Hepatocyte (in vitro differentiated cells): ENCODE measurements at places on chromosomes 2 and 18. TPM values are rescaled to one million over a fixed set of nuclear protein-coding genes. Genes with fewer than 3 reads are reported as not detected.
A peak's percentile ranks its signal among the peaks of the same experiment; 100 is the strongest.

GRCh38 chr2:224904381-224904780 is 137.9 kb downstream of the DOCK10 start:
- peaks cover 1% of the 10 kb centered on the region for H3K4me1 ChIP-seq
- no peak overlapping the region for H3K27ac ChIP-seq
- H3K27me3 ChIP-seq: no peaks in the 10 kb centered on the region
- no peak for DNase-seq

The SPP2 gene
- 75.5 and 78.5 TPM in 2 replicates for total RNA-seq

GRCh38 chr18:78920456-78921138 is 59.0 kb upstream of the SALL3 start:
- no peak overlapping the region for H3K4me3 ChIP-seq
- DNase-seq: no peak
- no peaks in the 10 kb centered on the region for H3K36me3 ChIP-seq
- H3K4me1 ChIP-seq: no peaks in the 10 kb centered on the region
- H3K27me3 ChIP-seq: no peaks in the 10 kb centered on the region

The CNNM4 gene
- total RNA-seq: 10.8 and 11.0 TPM in 2 replicates

DNA sequence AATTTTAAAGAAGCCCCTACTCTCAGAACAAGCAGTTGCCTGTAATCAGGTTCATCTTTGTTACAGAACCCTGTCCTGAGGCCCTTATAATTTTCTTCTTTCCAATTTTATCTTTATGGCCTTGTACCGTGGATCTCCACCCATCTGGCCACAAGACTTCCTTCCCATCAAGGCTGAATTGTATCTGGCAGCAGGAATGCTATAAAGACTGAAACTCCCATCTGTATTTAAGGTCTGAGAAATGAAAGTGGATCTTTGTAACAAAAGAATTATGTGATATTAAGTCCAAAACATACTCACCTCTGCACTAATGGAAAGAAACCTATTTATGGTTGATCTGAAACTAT is 91.8 kb downstream of the METTL8 start:
- DNase-seq: no peak
- H3K4me1 ChIP-seq: no peaks in the 10 kb centered on the region
- no peak overlapping the region for H3K27ac ChIP-seq
- H3K27me3 ChIP-seq: no peaks in the 10 kb centered on the region
- no peak overlapping the region for H3K4me3 ChIP-seq

DNA sequence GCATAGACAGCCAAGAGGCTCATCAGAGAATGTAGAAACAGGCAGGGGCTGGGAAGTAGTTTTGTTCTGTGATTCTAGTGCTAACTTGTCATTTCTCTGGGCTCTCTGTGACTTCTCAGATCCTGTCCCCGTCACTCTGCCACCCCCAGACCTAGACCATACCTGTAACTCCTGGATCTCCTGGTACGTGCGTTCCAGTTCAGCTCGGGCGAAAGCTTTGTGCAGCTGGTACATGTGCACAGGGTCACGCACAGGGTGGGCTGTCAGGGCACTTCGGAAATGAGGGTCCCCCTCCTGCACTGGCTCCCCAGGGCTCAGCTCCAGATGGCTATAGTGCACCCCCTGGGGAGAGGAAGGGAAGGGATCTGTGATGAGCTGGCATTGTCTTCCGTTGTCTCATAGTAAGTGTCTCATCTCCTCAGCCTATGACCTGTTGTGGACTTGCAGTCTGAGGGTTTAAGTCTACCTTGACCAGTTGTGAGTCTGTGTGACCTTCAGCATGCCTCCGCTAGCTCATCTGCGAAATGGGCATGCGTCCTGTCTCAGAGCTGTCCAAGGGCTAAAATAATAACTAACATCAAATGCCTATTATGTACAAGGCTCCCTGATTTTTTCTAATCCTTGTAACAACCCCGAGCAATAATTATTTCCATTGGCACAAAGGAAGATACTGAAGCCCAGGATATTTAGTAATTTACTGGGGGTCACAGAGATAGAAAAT is 2.7 kb downstream of the CHPF start:
- H3K4me3 ChIP-seq: no peak overlapping the region
- no peaks in the 10 kb centered on the region for H3K36me3 ChIP-seq
- H3K27ac ChIP-seq: no peak overlapping the region
- no peak for DNase-seq
- H3K4me1 ChIP-seq: peaks cover 24% of the 10 kb centered on the region
- H3K27me3 ChIP-seq: no peaks in the 10 kb centered on the region

- no peaks in the 10 kb centered on the region for H3K36me3 ChIP-seq
- no peak overlapping the region for H3K27ac ChIP-seq
- H3K27me3 ChIP-seq: no peaks in the 10 kb centered on the region
- no peak overlapping the region for H3K4me3 ChIP-seq
Measured at GRCh38 chr2:151071906-151072305, 189.8 kb downstream of the RBM43 start.

DNA sequence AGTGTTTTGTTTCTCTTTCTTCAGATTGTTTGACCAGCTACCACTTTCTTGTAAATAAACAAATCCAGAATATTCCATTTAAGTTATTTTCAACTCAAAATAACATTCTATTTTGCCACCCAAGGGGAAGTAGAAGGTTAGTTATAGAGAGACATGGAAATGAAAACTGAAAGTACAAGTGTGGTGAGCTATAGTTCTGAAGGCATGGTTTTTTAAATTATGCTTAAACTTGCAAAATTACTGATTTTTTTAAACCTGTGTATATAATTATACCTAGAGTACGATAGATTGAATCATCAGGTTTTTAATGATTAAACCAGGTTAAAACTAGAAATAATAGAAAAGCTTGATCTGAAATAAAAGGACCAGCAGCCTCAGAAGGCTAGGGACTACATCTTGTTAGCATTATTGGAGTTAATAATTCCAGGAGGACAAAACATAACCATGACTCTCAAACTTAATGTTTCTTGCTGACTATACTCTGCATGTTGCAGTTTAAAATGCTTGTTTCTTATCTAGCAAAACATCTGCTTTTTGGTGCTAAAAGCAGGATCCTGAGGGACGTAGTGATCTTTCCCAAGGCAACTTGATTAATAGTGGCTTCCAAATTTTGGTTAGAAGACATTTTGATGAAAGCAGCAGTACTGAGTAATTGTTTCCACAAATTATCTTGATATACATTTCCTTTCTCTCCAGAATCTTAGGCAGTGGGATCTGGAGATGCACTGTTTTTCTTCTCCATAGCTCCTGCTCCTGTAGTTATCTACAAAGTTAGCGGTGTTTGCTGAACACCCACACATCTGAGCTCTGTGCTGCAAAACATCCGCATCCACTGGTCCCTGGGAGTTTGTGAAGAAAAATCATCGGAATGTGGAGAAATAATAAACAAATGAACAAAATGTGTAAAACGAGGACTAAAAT is 327.2 kb upstream of the PKDCC start:
- H3K27ac ChIP-seq: no peak overlapping the region
- H3K36me3 ChIP-seq: no peaks in the 10 kb centered on the region

DNA sequence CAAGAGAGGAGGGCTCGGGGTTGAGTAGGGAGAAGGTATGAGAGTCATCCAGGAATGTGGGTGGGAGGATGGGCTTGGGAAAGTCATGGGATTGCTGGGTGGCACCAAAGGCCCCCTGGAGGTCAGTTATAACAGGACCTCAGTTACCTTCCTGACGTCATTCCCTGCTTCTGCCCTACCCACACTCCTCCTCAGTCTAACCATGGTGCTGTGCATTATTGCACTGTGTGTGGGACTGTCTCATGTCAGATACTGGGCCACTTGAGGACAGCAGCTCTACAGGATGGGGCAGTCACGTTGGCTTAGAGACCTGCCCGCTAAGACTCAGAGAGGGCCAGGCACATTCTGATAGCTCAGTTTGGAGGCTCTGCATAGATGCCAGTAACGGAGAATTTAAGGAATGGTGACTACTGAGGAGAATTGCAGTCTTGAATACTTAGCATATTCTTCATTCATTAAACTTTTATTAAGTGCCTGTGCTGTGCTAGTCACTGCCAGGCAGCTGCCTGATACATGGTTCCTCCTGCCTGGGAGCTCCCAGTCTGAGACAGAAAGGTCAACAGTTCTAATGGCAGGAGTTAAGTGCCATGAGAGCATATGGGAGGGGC is 90.5 kb downstream of the LAMA3 start:
- H3K36me3 ChIP-seq: no peaks in the 10 kb centered on the region
- no peaks in the 10 kb centered on the region for H3K27me3 ChIP-seq
- DNase-seq: peak; percentile 32
- H3K4me1 ChIP-seq: no peaks in the 10 kb centered on the region
- no peak overlapping the region for H3K27ac ChIP-seq

The IL1R1 gene
- total RNA-seq: 66.8 and 72.8 TPM in 2 replicates

DNA sequence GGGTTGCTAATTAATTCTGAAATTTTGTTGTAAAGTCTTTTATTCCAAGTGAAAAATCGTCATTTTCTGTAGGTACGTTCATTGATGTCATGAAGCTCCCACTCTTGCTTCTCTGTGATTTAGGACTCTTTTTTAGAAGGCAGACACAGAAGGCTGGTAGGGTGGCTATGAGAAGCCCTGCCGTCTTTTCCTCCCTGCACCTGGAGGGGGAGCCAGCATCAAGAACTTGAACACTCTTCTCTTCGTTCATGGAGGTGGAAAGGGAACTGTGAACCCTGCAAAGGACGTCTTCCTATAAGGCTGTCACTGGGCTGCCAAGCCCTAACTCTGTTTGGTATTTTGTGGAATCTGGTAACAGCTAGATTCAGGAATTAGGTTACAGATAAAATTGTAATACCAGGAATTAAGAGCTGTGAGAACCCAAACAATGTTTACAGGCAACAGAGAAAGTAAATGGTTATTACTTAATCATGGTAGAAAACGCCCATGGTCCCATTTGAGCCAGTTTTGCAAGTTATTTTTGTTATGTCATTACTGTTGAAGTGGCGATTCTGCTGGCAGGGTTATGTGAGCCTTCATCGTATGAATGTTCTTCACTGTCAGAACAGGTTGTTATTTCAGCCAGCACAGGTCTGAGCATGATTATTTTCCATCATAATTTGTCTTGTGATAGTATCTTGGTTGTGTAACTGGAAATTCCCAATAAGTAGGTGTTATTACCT is 112.2 kb downstream of the OSBPL6 start:
- no peaks in the 10 kb centered on the region for H3K27me3 ChIP-seq
- no peaks in the 10 kb centered on the region for H3K4me1 ChIP-seq
- no peaks in the 10 kb centered on the region for H3K36me3 ChIP-seq
- H3K27ac ChIP-seq: no peak overlapping the region
